ENCODE measurements at places on chromosomes 1 and 21.

DNA sequence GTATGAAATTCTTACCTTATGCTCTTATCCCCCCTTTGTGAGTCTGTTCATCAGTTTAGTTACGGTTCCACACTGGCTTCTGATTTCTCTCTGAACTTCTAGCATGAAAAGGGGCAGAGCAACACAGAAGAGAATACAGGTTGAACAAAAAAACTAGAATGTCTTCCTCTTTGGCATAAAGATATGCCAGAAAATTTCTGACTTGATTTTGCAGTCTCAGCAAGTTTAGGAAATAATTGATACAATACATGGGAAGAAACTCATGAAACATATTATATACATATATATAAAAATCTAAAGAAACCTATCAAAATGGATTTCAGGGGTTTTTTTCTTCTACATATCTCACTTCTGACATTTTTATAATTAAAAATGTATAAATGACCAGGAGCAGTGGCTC, 27.0 kb downstream of the SH3GLB1 start:
- DNase-seq, result no peak

DNA sequence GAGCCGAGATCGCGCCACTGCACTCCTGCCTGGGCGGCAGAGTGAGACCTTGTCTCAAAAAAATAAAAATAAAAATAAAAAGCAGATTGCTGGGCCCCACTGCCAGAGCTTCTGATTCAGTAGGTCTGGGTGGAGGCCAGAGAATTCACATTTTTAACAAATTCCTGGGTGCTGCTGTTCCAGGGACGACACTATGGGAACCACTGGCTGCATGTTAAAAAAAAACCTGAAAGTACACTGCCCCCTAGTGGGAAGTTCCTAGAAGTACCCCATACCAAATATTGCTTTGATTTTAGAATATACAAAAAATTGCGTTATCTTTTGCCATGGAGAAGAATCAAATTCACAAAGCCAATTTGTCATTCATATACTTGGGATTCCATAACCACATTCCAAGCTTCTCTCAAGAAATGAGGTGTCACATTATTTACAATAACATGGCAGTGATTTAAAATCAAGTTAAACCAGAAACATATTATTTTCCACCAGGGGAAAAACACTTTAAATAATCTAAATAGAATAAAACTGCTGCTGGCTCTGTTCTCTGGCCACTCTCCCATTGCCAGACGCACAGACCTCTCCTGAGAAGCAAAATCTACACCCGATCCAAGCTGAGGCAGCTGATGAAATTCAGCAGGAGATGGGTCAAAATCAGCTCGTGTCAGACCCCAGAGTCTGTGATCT, 27.4 kb downstream of the SYF2 start:
- no peak for DNase-seq

GRCh38 chr1:216073793-216074595, 349.3 kb downstream of the USH2A start:
- no peak for DNase-seq

- DNase-seq, result no peak
Observed at GRCh38 chr1:197850042-197850441, 52.4 kb upstream of the C1orf53 start.

DNA sequence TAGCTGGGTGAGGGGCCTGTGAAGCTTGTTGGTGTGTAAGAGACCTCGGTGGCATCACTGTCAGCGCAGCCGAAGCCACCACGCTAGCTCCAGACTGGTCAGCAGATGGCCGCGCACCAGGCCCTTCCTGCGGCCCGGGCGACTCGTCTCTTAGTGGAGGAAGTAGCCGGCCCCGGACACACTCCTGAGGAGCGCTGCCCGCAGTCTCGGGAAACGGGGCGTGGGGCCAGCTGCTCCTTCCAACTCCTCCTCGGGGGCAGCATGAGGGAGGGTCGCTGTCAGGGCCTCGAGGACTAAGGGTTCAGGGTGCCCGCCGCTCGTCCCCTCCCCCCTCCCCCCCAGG, 20.4 kb downstream of the H3-3A start:
- peak; percentile 81 for DNase-seq

GRCh38 chr1:168085401-168085872, 51.3 kb downstream of the GPR161 start:
- peak; percentile 81 for DNase-seq

Data from left ventricle myocardium superior (tissue), 1 donor.